ENCODE measurements at places on chromosomes 1 and 21.

GRCh38 chr1:111739925-111740765 is 950 bp upstream of the INKA2 start:
- DNase-seq, result peak; percentile 54

- DNase-seq, result no peak
Measured at GRCh38 chr1:49013079-49013478, 236.4 kb upstream of the BEND5 start.

DNA sequence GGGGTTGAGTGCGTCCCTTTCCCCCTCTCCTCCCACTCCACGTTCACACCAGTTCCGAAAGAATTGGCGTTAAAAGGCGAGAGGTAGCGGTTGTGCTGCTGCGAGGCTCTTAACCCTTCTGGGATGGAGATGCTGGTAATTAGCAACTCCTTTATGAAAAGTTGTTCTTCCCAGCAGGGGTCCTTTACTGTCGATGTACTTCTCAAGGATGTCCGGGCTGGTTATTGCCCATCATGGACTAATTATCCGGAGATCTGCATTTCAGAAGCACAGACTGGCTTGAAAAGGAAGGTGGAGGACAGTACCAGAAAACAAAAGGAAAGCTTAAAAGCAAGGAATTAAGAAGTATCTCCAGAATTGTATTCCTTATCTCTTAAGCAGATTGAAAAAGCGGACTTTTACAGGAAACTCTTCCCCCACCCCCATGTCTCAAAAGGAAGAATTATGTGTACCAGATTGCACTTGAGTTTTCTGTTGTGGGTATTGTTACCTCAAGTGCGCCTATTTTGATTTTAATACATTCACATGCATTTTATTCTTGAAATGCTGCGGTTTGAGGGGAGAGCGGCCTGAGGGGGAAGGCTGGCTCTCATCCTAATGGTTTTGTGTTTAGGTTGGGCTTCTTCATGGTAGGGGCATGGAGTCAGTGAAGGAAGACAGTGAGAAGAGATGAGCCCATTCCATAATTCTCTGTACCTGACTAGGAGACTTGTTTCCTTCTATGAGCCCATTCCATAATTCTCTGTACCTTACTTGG is 1.5 kb downstream of the AK4 start:
- DNase-seq, result no peak

- no peak for DNase-seq
Measured at GRCh38 chr1:150826299-150826698, 18.2 kb upstream of the CTSK start.

GRCh38 chr1:19597496-19598309 is 46.4 kb upstream of the NBL1 start:
- DNase-seq, result no peak

DNA sequence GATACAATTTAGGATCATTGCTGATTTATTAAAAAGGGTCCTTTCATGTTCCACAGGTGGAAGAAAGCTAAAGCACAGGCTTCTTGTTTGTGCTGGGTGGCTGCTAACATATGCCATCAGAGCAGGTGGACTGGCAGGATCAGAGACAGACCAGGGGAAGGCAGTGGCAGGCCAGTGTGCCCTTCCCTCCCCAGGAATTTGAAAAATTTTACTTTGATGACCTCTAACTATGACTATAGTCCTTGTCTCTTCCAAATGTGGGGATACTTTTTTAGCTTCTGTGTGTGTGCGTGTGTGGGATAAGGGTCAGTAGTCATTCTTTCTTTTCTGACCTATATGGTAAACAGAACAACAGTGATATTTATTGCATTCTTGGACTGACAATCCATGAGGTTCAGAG is 49.9 kb downstream of the LHX9 start:
- DNase-seq, result no peak

DNA sequence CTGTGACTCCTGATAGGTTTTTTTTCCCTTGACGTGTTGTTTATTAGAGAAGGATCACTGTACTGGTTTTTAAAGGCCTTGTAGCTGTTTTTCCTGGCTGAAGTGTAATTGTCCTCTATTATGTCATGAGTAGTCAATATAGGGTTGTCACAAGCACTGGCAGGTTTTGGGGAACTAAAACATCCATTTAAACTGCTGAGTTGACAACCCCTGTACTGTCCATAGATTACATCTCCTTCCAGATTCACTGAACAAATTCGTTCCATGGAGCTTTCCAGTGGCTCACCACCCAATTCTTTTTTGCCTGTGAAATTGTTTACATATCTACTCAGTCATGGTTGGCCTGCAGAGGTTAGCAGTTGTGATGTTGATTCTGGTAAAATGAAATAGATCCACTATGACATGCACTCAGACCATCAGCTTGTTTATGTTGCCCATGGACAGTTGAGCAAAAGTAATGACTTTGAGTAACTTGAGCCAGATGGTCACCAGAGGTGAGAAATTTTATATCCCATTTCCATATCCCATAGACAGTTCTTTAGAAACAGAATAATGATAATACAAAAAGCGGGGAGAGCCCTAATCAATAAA is 59.9 kb upstream of the QSOX1 start:
- no peak for DNase-seq

- no peak for DNase-seq
Measured at GRCh38 chr1:94026619-94027380, 94.1 kb downstream of the ABCA4 start.

DNA sequence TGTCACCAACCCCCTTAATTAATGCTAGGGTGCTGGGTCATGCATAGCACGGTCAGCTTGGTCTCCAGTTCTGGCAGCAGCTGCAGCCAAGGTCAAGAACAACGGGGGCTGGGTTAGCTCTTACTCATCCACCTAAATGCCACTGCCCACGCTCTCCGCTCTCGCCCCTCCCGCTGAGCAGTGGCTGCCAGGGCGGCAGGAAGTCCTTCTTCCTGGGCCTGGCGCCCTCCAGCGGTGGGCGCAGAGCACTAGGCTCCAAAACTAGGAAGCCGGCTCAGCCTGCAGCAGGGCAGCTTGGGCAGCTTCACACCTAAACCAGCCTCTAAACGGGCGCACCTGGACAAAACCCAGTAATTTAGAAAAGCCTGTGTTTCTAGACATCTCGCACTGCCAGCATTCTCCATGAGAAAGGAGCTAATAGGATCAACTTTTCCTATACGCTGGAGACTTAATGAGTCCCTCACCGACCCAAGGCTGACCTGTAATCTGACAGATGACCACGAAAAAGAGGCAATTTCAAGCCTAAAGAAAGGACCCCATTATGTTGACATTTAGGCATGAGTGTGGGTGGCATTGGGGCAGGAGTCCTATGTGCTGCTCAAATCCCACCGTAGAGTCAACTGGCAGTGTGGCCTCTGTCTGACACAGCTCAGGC is 78.4 kb upstream of the LRRN2 start:
- peak; percentile 78 for DNase-seq
